ENCODE measurements at places on chromosomes 6 and 20. TPM values are rescaled to one million over a fixed set of nuclear protein-coding genes. Genes with fewer than 3 reads are reported as not detected.

DNA sequence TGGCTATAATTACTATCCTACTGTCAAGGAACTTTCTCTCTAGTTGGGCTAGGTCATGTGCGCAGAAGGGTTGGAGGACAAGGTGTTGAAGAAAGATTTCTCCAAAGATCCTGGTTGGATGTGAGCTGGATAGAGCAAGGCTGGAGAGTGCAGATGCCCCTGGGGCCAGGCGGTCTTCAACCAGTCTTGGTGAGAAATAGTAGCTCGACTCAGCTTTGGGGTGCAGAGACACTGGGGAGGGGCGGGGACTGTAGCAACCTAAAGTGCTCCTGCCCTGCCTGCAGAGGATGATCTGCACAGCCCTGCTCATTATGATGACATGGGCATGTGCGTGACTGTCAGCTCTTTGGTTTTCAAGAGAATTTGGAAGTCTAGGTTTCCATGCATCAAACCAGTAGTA, 35.9 kb downstream of the PHACTR3 start:
- no peak for DNase-seq

GRCh38 chr6:35021004-35021403, 120.1 kb downstream of the TCP11 start:
- DNase-seq = no peak

GRCh38 chr6:35094183-35094582, 47.0 kb downstream of the TCP11 start:
- no peak for DNase-seq

- DNase-seq = no peak
These were observed 2.1 kb downstream of the CUTA start for GRCh38 chr6:33415831-33416230.

DNA sequence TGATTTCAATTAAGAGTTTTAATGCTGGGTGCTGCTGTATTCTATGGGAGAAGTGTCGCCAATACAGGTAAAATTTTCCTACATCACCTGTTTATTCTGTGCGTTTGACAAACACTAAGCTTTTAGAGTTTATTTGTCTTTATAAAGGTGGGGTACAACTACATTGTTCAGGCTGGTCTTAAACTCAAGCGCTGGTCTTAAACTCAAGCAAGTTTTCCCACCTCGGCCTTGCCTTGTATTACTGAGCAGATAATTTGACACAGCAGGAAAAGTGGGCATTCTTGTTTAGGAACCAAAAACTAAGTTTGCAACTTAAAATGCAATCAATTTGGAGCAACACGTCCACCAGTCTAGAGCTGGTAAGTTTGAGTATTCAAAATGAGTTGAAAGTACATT, 112.9 kb upstream of the BTN3A2 start:
- no peak for DNase-seq

GRCh38 chr6:113779656-113780055, 77.5 kb upstream of the MARCKS start:
- no peak for DNase-seq

DNA sequence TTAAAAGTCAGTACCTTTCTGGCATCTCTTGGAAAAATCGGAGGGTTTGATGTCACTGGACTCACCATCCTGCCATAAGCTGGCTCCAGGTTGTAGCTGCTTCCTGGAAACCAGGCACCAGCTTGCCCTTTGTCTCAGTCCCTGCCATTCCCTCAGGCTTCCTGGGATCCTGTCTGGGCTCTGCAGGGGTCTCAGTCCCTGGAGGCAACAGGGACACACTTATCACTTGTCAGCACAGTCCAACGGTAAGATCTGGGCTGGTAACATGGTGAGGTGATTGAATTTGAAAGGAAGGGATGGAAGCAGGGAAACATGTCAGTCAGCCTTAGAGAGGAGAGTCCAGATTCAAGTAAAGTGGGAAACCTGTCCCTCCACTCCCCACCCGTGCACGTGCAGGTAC, 147.6 kb upstream of the ECI2 start:
- DNase-seq = no peak

GRCh38 chr20:48680650-48681049, 147.1 kb downstream of the PREX1 start:
- DNase-seq = no peak

The KIAA1755 gene
- total RNA-seq = not detected

- peak; percentile 60 for DNase-seq
These were observed 18.1 kb downstream of the TUBB2B start for GRCh38 chr6:3209114-3210023.
